Transverse colon (tissue), 4 donors: ENCODE measurements at places on chromosomes 2 and 18. TPM values are rescaled to one million over a fixed set of nuclear protein-coding genes. Genes with fewer than 3 reads are reported as not detected.

- H3K27me3 ChIP-seq: no peaks in the 10 kb centered on the region
- no peak overlapping the region for H3K27ac ChIP-seq
- no peak for DNase-seq
- H3K36me3 ChIP-seq: no peaks in the 10 kb centered on the region
- no peaks in the 10 kb centered on the region for H3K4me1 ChIP-seq
Observed at GRCh38 chr2:98188351-98189046, 101.5 kb downstream of the VWA3B start.

Gene TGFA
- total RNA-seq: 10.7 TPM

Gene PID1
- 21.6 TPM for total RNA-seq

GRCh38 chr2:144472911-144473310, 47.0 kb downstream of the ZEB2 start:
- no peaks in the 10 kb centered on the region for H3K36me3 ChIP-seq
- no peak for DNase-seq
- H3K27ac ChIP-seq: no peak overlapping the region

GRCh38 chr18:9708057-9708433, at the start of gene RAB31:
RAB31 (plus strand) TSS chr18:9708301; CDS start chr18:9708406, 105 bp downstream.
- DNase-seq: peak; percentile 74
- peak within 1 kb of the TSS; percentile 87 for H3K27ac ChIP-seq
- no peaks in the 10 kb centered on the region for H3K4me1 ChIP-seq
- H3K27me3 ChIP-seq: peaks cover 43% of the 10 kb centered on the region

DNA sequence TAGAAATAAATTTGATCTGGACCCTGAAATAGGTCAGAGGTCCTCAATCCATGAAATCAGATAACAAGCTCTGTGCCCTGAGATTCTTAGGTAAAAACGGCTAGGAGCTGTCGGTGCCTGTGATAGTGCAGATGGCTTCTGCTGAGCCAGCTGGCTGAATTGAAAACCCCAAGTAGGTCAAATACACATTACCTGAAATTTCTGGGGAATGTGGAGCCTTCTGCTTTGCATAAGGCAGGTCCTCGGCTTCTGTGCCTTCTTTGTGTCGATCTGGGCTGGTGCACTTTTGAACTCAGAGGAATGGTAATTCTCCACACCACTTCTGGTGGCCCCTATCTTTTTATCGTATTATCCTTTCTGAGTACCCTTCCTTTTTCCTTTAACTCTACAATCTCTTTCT, 66.6 kb downstream of the CNTNAP5 start:
- no peak overlapping the region for H3K27ac ChIP-seq
- H3K4me3 ChIP-seq: no peak overlapping the region
- H3K27me3 ChIP-seq: no peaks in the 10 kb centered on the region
- H3K4me1 ChIP-seq: no peaks in the 10 kb centered on the region

Gene FRZB
- 2.4 TPM for total RNA-seq

Gene ATG4B
- total RNA-seq: 148 TPM

Gene TMBIM1
- total RNA-seq: 356 TPM

Gene TPRKB
- total RNA-seq: 32.2 TPM

DNA sequence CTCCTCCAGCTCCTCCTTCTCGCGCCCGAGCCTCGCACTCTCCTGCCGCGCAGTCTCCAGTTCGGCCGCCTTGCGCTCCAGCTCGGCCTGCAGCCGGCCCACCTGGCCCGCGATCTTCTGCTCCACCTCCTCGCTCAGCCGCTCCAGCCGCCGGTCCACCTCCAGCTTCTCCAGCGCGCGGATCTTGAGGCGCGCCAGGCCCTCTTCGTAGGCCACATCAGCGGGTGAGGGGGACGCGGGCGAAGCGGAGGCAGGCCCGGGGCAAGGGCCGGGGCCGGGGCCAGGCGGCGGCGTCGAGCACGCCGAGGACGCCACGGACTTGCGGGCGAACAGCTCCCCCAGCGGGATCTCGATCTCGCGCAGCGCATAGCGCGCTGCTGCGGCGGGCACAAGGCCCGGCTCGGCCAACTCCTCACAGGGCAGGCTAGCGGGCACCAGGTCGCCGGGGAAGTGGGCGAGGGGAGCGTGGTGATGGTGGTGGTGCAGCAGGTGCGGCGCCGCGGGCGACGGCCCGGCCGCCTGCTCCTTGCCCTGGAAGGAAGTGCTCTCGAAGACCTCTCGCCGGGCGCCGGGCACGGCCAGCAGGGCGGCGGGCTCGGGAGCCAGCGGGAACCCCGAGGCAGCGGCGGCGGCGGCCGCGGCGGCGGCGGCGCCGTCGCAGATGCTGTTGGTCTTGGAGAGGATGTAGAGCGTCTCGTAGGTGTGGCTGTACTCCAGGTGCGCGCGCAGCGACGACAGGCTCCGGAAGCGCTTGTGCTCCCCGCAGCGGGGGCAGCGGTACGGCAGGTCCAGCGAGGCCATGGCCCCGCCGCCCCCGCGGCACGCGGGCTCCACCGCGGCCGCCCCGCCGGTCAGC, 15.2 kb downstream of the FBXO41 start:
- peak; percentile 81 for DNase-seq
- peaks cover 15% of the 10 kb centered on the region for H3K27me3 ChIP-seq
- H3K4me1 ChIP-seq: no peaks in the 10 kb centered on the region
- H3K36me3 ChIP-seq: no peaks in the 10 kb centered on the region
- H3K27ac ChIP-seq: peak overlapping the region; percentile 46

GRCh38 chr2:8543383-8544170, 138.3 kb upstream of the ID2 start:
- peaks cover 28% of the 10 kb centered on the region for H3K4me1 ChIP-seq
- H3K4me3 ChIP-seq: no peak overlapping the region
- no peaks in the 10 kb centered on the region for H3K36me3 ChIP-seq
- no peaks in the 10 kb centered on the region for H3K27me3 ChIP-seq

- H3K4me3 ChIP-seq: no peak overlapping the region
- DNase-seq: peak; percentile 62
- peaks cover 3% of the 10 kb centered on the region for H3K27me3 ChIP-seq
- H3K4me1 ChIP-seq: no peaks in the 10 kb centered on the region
Observed at GRCh38 chr2:636641-637405, 40.4 kb downstream of the TMEM18 start.

- H3K36me3 ChIP-seq: no peaks in the 10 kb centered on the region
- no peak for DNase-seq
- no peaks in the 10 kb centered on the region for H3K27me3 ChIP-seq
- H3K27ac ChIP-seq: no peak overlapping the region
- H3K4me3 ChIP-seq: no peak overlapping the region
Observed at GRCh38 chr18:55083461-55083860, 124.2 kb upstream of the CCDC68 start.

Gene UNC80
- 0.14 TPM for total RNA-seq

Gene SLC14A1
- 0.95 TPM for total RNA-seq

GRCh38 chr2:121202541-121203310, 82.3 kb downstream of the TFCP2L1 start:
- no peaks in the 10 kb centered on the region for H3K36me3 ChIP-seq
- no peak overlapping the region for H3K4me3 ChIP-seq
- DNase-seq: peak; percentile 74
- peak overlapping the region; percentile 56 for H3K27ac ChIP-seq
- no peaks in the 10 kb centered on the region for H3K27me3 ChIP-seq

- H3K4me1 ChIP-seq: no peaks in the 10 kb centered on the region
- H3K36me3 ChIP-seq: no peaks in the 10 kb centered on the region
- H3K4me3 ChIP-seq: no peak overlapping the region
- H3K27me3 ChIP-seq: peaks cover 20% of the 10 kb centered on the region
- no peak for DNase-seq
Observed at GRCh38 chr18:77762642-77763041, 513.0 kb downstream of the GALR1 start.

Gene TUBB8B
- not detected for total RNA-seq

Gene LOXHD1
- total RNA-seq: not detected

Gene UGT1A5
- 18.3 TPM for total RNA-seq

GRCh38 chr2:65031341-65032018, 24.7 kb upstream of the CEP68 start:
- peak; percentile 78 for DNase-seq
- no peaks in the 10 kb centered on the region for H3K36me3 ChIP-seq
- H3K27ac ChIP-seq: peak overlapping the region; percentile 84
- H3K27me3 ChIP-seq: no peaks in the 10 kb centered on the region
- H3K4me3 ChIP-seq: no peak overlapping the region

Gene ENOSF1
- total RNA-seq: 44.5 TPM

Gene GALNT14
- 1.00 TPM for total RNA-seq

Gene SERPINB10
- not detected for total RNA-seq

- no peak overlapping the region for H3K27ac ChIP-seq
- no peak for DNase-seq
- H3K4me1 ChIP-seq: no peaks in the 10 kb centered on the region
- no peak overlapping the region for H3K4me3 ChIP-seq
- H3K36me3 ChIP-seq: no peaks in the 10 kb centered on the region
- H3K27me3 ChIP-seq: no peaks in the 10 kb centered on the region
Observed at GRCh38 chr18:70496353-70497294, 207.8 kb downstream of the SOCS6 start.

Gene CTLA4
- total RNA-seq: not detected

GRCh38 chr18:8706791-8707555, 1.6 kb downstream of the MTCL1 start:
- no peaks in the 10 kb centered on the region for H3K36me3 ChIP-seq
- DNase-seq: no peak
- H3K27ac ChIP-seq: peak overlapping the region; percentile 78
- H3K27me3 ChIP-seq: peaks cover 73% of the 10 kb centered on the region

Gene CLIP4
- total RNA-seq: 11.9 TPM

Gene SCN1A
- not detected for total RNA-seq

DNA sequence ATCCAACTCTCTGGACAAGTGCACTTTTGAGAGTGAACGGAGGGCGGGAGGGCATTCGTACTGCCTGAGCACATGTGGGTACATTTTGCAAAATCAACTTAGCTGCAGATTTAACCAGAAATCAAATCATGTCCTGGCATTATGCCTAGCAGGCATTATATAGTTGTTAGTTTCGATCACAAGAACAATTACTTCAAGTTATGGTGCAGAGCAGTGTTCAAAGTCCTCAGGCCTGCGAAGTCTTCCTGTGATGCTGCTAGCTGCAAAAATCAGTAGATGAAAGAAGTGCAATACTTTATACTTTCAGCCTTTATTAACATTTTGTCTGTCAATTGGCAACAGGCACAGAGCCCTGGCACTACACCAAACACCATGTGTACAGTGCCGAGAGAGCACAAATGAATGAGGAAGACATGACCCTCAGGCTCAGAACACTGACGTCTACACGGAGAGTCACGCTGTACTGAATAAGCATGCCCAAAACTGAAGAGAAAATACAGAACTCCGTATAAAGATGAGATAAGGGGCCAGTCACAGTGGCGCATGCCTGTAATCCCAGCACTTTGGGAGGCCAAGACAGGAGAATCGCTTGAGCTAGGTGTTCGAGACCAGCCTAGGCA, 92.1 kb upstream of the CREB1 start:
- DNase-seq: peak; percentile 21
- peaks cover 11% of the 10 kb centered on the region for H3K4me1 ChIP-seq

DNA sequence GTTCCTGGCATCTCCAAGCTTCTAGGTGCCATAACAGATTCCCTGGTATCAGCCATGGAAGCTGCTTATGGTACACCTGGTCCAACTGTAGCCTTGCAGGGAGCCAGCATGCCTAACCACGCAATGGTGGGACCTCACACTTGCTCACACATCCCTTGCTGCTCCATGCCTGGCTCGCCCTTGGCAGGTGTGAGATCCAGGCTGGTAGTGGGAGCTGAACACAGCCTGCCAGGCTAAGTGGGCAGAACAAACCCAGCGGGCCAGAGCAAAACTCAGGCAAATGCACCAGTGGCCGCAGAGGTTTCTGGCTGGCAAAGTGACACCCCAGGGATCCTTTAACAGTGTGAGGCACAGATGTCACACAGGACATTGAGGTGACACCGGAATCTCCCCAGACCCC, 185.8 kb downstream of the NDUFA10 start:
- no peaks in the 10 kb centered on the region for H3K27me3 ChIP-seq
- H3K4me3 ChIP-seq: no peak overlapping the region
- no peaks in the 10 kb centered on the region for H3K36me3 ChIP-seq
- H3K4me1 ChIP-seq: no peaks in the 10 kb centered on the region

DNA sequence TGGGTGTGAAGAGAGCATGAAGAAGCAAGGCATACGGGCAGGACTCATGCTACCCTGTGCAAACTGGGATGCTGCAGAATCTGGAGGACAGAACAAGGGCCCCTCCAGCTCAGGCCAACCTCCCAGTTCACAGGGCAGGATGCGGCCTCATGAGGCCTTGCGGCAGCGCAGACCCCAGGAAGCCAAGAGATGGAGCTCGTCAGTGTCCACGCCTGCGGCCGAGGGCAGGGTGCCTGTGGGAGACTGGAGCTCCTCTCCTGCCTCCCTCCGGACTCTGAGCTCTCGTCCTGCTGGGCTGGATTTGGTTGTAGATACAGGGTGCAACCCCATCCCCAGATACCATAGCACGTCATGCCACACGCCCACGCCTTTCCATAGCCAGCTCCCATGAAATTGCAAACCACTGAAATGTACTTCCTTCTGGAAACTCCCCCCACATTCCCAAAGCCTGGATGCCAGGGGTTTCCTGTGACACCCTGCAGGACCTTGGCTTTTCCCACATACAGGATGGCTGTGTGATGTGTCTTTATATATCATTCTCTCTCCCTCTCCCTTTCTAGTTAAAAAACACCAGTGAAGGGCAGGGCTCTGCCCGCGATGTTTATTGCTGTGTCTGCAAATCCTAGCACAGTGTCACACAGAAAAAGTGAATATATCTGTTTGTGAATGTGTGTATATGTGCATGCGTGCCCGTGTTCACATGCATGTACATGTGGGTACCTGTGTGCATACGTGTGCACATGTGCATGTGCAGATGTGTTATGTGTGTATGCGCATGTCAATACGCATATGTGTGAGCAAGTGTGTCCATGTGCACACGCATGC, 12.3 kb upstream of the SNTG2 start:
- no peak overlapping the region for H3K4me3 ChIP-seq
- no peak overlapping the region for H3K27ac ChIP-seq
- DNase-seq: no peak
- H3K36me3 ChIP-seq: no peaks in the 10 kb centered on the region
- no peaks in the 10 kb centered on the region for H3K4me1 ChIP-seq

GRCh38 chr18:23982155-23983079, 32.1 kb upstream of the TTC39C start:
- H3K27me3 ChIP-seq: no peaks in the 10 kb centered on the region
- peak; percentile 48 for DNase-seq
- H3K36me3 ChIP-seq: no peaks in the 10 kb centered on the region
- H3K4me3 ChIP-seq: no peak overlapping the region
- H3K4me1 ChIP-seq: peaks cover 20% of the 10 kb centered on the region

Gene SIX3
- total RNA-seq: not detected

DNA sequence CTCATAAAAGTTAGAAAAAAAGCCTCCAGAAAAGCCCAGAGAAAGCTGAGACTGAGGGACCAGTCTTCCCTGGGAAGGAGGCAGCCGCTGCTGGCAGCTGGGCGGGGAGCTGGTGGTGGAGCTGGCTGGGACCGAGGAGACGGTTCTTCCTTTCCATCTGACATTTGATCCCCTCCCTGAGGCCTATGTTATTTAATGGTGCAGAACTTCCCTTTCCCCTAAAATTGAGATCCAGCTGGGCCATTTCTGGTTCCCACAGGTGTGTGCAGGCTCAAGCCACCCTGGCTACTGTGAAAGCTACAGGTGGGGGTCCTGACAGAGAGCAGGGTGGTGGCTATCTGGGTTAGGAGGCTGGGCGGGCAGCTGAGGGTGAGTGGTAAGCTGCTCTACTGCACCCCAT, 81.5 kb upstream of the FZD7 start:
- H3K27me3 ChIP-seq: no peaks in the 10 kb centered on the region
- no peak overlapping the region for H3K27ac ChIP-seq
- DNase-seq: no peak
- no peaks in the 10 kb centered on the region for H3K36me3 ChIP-seq
- H3K4me1 ChIP-seq: no peaks in the 10 kb centered on the region

GRCh38 chr2:100891906-100892642, 72.1 kb downstream of the NPAS2 start:
- H3K27ac ChIP-seq: no peak overlapping the region
- H3K4me3 ChIP-seq: no peak overlapping the region
- peaks cover 3% of the 10 kb centered on the region for H3K4me1 ChIP-seq
- no peaks in the 10 kb centered on the region for H3K36me3 ChIP-seq
- H3K27me3 ChIP-seq: no peaks in the 10 kb centered on the region
